ENCODE measurements at places on chromosomes 1 and 21.

DNA sequence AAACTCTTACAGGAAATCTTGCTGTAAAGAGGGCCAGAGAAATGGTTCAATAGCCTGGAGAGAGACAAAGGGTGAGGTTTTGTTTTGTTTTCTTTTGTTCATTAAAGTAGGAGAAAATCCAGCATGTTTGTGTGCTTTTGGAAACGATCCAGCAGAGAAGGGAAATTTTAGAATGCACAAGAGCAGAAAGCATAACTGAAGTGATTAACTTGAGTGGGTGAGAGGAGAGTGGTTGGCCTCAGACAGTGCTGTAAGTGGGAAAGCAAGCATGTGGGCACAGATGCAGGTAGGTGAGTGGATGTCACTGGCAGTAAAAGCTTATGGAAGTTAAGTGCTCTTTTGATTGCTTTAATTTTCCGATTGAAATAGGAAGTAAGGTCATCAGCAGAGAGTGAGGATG lies 50.2 kb downstream of the EEIG2 start:
- DNase-seq = no peak

GRCh38 chr1:25724201-25724600 lies 75.8 kb upstream of the SELENON start:
- peak; percentile 38 for DNase-seq

DNA sequence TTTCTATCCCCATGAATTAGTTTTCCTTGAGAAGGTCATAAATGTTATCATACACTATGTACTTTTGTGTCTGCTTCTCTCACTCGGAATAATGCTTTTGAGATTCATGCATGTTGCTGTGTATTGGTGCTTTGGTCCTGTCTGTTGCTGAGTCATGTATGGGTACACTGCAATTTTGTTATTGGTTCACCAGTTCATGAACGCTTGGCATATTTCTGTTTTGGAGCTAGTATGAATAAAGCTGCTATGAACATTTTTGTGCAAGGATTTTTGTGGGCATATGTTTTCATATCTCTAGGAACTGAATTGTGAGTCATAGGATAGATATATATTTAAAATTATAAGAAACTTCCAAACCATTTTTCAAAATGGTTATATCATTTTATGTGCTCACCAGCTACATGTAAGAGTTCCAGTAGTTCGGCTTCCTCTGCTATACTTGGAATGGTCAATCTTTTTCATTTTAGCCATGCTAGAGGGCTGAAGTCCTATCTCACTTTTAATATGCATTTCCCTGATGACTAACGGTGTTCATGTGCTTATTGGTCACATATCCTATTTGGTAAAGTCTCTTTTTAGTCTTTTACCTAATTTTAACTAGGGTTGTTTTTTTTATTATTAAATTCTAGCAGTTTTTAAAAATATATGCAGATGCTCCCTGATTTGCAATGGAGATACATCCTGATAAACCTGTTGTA lies 38.2 kb downstream of the ETS2 start:
- DNase-seq = peak; percentile 56

- no peak for DNase-seq
Observed at GRCh38 chr1:67290236-67290635, 17.4 kb upstream of the IL12RB2 start.

GRCh38 chr21:15004721-15005370 lies 60.0 kb downstream of the NRIP1 start:
- peak; percentile 5 for DNase-seq

DNA sequence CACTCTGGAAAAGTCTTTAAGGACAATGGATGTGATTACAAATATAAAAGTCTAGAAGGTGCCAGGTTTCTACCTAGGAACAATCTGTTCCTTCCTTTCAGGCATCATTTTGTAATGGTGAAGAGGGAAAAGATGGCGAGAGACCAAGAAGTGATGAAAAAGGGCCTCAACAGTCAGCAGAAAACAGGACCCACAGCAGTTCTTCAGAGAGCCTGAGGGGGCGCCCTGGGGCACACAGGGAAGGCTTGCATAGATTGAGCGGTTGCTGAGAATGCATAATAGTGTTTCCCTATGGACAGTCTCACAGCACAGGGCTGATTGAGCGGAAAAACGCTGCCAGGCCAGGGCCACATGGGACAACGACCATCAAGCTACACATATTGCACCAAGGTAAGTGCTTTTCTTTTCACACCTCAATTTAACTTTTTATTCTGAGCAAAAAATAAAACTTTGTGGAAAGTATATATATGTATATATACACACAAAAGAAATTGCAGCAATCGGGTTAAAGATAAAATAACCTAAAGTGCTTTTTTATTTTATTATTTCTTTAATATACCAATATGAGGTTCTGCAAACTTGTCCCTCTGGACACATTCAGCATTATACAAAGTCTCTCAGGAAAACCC lies 3.1 kb upstream of the YRDC start:
- DNase-seq = peak; percentile 87

DNA sequence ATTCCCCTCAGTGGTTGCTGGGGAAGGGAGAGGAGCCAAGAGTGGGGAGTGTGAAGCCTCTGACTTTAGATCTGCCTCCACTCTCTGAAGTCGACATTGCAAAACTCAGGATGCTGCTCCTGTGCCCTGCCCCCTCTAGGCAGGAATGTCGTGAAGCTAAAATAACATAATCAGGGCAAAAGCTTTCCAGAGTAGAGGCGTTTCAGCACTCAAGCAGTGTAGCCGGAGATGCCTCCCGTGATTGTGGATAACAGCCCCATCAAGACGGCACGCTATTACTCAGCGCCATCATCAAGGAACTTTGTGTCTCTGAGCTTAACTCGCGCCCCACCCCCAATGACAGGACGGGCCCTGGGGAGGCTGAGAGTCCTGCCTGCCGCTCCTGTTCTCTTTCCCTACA lies 60.0 kb downstream of the FBXO2 start:
- no peak for DNase-seq
